ENCODE measurements at places on chromosomes 1 and 21. TPM values are rescaled to one million over a fixed set of nuclear protein-coding genes. Genes with fewer than 3 reads are reported as not detected.

- H3K36me3 ChIP-seq, result no peaks in the 10 kb centered on the region
- H3K4me1 ChIP-seq, result peaks cover 6% of the 10 kb centered on the region
- no peak overlapping the region for H3K4me3 ChIP-seq
- no peak for DNase-seq
Measured at GRCh38 chr21:42396799-42397745, 1.2 kb upstream of the TMPRSS3 start.

The TNNI3K gene
- 1.1 TPM for total RNA-seq

The FNDC10 gene
- 7.7 TPM for total RNA-seq

The RIMS3 gene
- total RNA-seq, result 4.6 TPM
